NCI-H2107 (cell line): ENCODE measurements at places on chromosomes 1 and 21.

GRCh38 chr1:153288634-153289275 lies 24.0 kb downstream of the PGLYRP3 start:
- DNase-seq, result no peak

DNA sequence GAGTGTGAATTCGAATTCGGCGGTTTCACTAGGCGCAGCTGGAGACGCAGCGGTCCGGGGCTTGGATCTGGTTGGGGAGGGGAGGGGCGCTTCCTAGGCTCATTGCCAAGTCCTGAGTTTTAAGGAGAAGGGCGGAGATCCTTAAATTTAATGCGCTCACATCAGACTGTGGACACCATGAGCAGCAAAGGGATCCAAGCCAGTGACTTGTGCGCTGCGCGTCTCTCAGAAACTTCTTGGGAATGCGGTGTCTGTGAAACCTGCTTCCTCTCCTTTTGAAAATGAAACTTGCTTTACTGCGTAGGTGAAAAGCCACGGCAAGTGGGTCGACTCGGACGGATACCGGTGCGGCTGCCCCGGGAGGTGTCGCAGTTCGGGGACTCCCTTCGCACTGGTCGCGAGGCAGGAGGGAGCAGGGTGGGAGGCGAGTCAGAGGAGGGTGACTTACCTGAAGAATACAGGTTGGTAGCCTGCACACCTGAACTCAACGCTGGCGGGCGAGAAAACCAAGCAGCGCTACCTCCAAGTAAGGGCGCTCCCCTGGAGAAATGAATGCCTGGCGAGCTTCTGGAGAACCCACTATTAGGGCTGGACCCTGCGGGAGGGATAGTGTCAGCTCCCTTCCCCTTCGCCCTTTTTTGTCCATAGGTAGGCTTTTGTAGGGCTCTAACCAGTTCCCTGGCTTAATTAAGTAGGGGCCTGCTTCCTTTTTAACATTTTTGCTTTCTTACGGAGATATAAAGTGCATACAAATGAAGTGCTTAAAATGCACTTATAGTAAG lies 992 bp downstream of the TENT5C start:
- no peak for DNase-seq

DNA sequence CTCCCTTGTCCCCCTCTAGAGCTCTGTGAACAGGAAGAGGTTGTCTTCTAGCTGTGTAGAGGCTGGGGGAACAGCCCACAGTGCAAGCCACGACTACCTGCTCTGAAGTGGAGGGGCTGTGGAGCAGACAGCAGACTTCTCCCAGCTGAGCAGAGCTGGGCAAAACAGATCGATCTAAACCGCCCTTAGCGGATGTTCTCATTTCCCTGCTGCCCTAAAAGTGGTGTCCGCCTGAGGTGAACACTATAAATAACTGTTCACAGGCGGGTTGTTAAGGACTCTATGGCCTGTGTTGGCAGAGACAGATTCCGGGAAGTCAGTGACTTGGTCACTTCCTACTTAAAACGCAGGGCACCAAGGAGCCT lies 203.2 kb downstream of the RHOU start:
- DNase-seq, result no peak

GRCh38 chr1:93753791-93754763 lies 72.4 kb upstream of the BCAR3 start:
- DNase-seq, result no peak

DNA sequence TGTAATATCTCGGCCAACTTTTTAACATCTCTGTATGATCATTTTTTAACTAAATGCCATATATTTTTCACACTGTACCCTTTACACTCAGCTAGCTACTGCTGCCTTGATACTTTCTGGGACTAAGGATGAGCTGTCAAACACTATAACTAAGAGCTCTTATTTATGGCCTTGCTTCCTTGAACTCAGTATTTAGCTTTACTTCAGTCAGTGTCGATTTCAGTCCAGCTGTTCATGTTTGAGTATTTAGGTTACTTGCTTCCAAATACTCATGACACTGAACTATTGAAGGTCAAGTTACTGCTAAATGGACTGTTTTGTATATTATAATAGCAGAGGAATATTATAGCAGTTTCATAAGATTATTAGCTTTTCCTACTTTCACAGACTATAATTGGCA lies 25.9 kb upstream of the USP25 start:
- DNase-seq, result no peak

DNA sequence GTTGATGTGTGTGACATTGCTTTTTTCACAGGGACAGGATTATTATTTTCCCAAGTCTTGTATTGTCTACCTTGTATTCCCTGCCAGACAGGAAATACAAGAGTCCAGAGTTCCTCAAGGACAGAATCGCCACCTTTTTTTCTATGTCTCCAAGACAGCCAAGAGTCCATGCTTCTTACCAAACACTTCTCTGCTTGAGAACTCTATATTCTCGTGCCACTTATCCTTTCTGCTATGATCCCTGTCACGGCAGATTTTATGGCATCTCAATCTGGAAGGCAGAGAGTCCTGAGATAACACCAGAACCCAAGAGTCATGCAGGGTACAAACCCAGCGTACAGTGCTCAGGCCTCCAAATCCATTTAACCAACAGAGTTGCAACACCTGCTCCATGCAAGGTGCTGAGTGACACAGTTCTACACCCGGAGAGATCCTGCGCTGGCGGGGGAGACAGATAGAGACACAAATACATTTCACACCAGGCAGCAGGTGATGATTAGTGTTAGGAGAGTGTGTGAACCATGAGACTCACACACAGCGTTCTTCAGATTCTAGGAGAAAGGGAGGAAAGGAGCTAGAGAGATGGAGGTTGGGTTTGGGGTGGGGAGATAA lies 107.6 kb downstream of the NAV1 start:
- no peak for DNase-seq

DNA sequence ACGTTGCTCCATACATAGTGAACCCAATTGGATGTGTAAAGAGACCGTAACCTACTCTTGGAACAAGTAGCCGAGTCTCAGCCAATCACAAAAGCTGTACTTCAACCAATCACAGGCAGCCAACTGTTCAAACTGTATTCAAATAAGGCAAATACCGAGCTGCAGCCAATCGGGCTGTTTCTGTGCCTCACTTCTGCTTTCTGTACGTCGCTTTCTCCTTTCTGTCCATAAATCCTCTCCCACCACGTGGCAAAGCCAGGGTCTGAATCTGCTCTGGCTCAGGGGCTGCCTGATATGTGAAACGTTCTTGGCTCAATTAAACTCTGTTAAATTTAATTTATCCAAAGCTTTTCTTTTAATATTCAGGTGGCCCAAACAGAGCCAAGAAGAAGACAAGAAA lies 210.3 kb downstream of the URB2 start:
- DNase-seq, result no peak

- DNase-seq, result no peak
Measured at GRCh38 chr1:169906938-169907337, 13.2 kb upstream of the SCYL3 start.

- no peak for DNase-seq
Measured at GRCh38 chr1:115839029-115839678, 1.8 kb downstream of the NHLH2 start.
